ENCODE measurements at places on chromosomes 7 and 10.

GRCh38 chr7:98956937-98957336, 78.6 kb downstream of the TRRAP start:
- no peak for DNase-seq

GRCh38 chr10:17657103-17657500, 13.2 kb downstream of the STAM start:
- no peak for DNase-seq

GRCh38 chr10:49321021-49321420, 22.1 kb downstream of the C10orf71 start:
- DNase-seq: no peak

GRCh38 chr7:1060315-1061072, 16.1 kb downstream of the GPR146 start:
- no peak for DNase-seq

DNA sequence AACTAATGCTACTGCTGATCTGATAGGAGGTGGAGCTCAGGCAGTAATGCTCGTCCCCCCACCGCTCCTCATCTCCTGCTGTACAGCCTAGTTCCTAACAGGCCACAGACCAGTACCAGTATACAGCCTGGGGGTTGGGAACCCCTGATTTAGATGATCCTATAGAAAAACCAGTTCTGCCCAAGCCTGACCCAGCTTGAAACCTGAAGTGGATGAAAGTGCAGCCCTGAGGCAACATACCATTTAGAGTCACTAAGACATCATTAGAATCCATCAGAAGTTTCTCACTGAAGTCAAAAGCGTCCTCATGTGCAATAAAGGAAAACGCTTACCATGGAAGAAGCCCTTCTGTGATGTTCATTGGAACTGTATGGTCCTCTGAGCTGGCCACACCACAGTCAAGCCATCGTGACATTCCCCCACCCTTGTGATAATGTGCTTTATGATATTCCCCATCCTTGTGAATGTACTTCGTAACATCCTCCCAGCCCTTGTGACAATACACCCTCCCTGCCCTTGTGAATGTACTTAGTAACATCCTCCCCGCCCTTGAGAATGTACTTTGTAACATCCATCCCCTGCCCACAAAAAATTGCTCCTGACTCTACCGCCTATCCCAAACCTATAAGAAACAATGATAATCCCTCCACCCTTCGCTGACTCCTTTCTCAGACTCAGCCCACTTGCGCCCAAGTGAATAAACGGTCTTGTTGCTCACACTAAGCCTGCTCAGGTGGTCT, 65.9 kb upstream of the HECTD2 start:
- DNase-seq: no peak

DNA sequence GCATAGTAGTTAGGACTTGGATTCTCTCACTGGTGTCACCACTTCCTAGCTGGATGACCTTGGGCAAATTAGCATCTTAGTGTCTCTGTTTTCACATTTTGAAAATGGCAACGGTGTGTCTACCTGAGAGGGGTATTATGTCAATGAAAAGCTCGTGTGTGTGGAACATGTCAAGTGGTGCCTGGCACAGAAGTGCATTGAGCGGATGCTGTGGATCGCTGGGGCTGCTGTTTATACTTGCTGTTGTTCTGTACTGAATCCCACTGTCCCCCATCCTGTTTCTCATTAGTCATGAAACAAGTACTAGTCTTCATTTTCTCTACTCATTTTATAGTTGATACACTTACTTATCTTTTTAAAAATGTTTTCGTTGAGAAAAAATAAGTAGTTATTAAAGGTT, 26.1 kb downstream of the RBM33 start:
- DNase-seq: no peak

GRCh38 chr7:105339404-105340323, 49.1 kb downstream of the SRPK2 start:
- no peak for DNase-seq

DNA sequence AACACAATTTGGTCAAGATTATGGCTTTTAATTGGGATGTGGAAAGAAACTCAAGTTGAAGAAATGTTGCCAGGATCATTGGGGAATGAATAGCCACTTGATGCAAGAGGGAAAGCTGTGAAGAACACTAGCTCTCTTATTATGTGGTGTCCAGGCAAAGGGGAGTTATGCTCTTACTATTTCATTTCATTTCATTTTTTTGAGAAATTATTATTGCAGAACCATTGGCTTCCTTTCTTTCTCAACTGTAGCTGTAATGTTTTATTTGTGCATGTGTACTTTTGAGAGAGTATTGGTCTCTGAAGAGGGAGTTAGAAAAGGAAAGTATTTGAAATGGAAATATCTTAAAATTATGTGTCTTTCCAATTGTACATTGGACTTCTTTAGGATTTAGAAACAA, 312.6 kb upstream of the BMPER start:
- no peak for DNase-seq

GRCh38 chr7:65840446-65840845, 32.4 kb upstream of the VKORC1L1 start:
- DNase-seq: no peak

DNA sequence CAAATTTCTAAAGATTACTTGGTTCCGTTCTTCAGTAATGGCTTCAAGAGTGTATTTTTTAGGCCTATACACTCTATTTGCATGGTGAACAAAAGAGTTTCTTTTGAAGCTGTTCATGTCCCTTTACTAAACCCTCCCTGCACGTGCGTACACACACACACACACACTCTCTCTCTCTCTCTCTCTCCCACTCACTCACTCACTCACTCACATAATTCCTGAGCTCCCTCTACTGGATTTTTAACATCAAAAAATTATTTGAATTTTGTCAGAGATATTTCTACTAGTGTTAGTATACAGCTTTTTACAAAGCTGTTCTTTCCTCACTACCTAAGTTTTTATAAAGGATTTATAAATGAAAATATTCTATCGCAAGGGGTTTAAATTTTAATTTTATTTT, 85.9 kb downstream of the UBE3C start:
- no peak for DNase-seq

DNA sequence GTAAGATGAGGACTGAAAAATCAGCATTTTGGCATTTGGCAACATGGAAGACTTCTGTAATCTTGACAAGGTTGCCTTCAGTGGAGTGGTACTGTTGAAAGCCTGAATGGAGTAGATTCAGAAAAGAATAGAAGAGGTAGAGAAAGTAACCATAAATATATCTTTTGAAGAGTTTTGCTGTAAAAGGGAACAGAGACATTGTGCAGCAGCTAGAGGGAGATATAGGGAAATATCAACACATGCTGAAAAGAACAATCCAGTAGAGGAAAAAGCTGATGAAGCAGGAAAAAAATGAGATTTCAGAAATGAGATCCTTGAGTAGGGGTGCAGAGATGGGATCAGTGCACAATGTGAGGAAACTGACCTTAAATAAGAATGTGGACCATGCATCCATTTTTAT, 60.0 kb downstream of the RAPGEF5 start:
- DNase-seq: no peak

GRCh38 chr7:15490291-15490690, 71.5 kb downstream of the AGMO start:
- DNase-seq: no peak

DNA sequence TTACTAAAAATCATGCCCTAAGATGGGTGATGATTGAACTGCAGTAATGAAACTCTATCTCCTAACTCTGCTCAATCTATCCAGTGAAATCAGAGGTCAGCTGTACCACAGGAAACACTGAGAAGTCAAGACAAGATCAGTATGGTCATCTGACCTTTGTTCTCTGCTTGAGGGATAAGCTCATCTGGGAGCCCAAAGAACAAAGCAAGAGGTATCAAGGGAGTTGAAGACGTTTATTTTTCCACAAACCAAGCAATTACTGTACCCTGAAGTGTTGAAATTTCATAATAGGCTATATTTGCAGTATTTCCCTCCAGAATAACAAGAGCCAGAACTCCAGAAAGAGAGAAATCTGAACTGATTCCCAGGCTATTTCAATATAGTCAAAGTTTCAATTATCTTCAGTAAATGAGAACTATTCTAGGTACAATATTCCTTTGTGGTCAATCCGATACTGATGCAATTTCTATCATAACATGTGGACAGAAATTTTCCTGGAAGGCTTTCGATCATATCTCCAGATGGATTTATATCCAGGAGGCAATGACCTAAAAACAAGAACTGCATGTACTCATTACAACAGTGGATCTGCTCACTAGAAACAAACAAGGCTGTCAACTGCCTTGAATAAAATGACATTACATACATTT, 345.3 kb downstream of the TNS3 start:
- no peak for DNase-seq

- DNase-seq: no peak
Measured at GRCh38 chr10:86334488-86335085, 32.0 kb downstream of the GRID1 start.

All from activated CD4-positive, alpha-beta T cell treated with anti-CD3 and anti-CD28 coated beads for 24 hours (primary cell).